ENCODE measurements at places on chromosomes 16 and 17.

GRCh38 chr17:31517524-31517923, 126.0 kb downstream of the RAB11FIP4 start:
- no peak for DNase-seq

DNA sequence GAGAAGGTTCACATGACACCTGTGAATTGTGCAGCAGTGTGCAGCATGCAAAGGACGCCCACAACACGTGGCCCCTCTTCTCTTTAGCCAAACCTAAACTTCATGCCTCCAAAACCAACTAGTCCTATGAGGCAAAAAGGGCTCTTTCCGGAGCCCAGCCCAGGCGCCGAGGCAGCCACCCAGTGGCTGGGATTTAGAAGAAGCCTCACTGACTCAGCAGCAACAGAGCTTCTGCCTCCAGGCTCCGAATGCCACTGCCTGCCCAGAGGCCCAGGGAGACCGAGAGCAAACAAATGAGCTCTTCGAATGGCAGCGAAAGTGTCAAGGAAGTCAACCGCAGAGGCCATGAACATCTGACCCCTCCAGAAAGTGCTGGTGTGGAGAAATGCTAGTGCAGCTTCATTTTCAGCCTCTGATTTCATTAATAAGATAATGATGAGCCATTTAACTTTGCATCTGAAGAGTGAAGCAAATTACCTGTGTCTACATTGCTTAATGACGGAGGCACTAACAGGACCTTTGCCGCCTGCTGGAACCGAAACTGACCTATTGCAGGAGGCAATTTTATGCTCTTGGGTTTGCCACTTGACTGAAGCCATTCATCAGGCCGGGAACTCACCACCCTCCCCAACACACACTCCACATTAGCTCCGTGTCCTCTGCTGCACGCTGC, 157.7 kb upstream of the RPL38 start:
- no peak for DNase-seq

DNA sequence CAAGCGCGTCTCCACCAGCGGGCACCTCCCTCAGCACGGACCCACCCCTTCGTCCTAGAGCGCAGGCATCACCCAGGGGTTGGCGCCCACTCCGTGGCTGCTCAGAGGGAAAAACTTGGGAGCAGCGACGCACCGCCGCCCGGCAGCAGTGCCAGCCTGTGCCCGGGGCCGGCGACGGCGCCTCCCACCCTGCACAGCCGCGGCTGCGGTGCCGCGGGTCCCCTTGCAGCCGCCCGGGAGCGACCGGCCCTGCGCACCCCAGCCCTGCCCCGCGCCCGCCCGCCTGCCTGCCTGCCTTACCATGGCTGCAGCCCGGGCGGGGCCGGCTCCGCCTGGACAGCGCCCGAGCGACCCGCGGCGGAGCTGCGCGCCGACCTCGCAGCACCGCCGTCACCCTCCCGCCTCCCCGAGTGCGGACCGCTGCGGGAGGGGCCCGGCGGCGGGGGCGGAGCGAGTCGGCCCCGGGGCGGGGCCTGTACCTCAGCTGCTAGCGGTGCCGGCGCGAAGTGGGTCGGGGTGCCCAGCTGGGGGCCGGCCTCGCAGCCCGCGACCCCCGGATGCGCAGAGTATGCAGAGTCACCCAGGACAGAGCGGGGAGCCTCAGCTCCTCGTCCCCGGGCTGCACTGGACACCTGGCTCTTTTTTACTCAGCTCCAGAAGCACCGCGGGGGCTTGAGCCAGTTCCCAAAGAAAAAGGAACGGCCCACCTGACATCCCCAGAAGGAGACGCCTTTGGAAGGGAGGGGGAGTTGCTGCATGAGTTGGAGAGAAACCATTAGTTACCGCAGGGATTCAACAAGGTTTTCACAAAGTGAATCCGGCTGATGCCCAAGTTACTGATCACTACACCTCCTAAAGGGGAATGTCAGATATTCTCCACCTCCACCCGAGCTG, 17.5 kb upstream of the MTMR4 start:
- DNase-seq, result peak; percentile 90

DNA sequence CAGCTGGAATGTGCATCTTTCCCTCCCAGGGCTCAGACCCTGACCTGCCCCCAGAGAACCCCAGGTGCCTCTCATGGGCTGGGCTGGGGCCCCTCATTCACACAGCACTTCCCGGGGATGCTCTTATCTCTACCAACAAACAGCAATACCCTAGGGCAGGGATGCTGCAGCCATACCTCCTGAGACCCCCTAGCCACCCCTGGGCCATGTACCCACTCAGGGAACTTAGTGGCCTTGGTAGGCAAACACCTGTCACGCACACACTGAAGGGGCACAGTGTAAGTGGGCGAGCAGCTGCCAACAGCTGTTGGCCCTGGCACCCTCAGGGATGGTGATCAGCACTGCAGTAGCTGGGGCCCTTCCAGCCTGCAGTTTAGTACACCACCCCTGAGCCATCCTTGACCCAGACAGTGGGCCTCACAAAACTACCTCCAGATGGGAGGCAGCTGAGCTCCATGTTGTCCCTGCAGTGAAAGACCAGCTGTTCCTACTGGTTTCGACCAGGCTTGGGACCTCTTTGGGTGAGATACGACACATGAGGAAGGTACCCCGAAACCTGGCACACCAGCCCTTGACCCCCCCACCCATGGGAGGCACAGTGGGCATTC, 1723.6 kb downstream of the TP53TG3F start:
- DNase-seq, result no peak

DNA sequence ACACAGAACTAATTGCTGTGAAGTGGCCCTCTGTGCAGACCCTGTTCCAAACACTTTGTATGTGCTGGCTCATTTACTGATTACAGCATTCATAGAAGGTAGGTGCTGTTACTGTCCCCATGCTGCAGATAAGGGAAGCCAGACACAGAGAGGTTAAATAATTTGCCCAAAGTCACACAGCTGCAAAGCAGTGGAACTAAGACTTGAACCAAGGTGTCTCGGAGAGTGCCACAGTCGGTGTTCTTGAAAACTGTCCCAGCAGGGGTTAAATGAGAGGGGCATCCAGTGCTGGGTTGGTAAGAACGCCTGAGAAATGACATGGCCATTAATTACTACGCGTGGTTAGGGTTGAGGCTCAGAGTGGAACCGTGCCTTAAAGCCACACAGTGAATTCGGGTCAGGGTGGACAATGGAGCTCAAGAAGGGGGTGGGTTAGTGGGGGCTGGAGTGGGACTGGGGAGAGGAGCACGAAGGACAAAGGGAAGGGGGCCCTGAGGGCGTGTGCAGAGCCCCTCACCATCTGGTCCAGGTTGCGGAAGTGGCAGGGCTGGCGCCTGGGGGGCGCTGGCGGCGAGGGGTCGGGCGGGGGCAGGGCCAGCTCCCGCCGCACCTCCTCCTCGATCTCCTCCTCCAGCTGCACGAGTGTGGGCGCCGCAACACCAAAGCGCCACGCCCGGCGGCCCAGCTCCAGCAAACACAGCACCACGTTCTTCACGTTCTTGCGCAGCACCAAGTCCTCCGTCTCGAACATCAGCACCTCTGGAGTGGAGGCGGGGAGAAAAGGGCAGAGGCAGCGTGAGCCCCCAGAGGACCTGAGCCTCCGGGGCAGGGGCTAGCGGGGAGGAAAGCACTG, 3.3 kb downstream of the GAS2L2 start:
- no peak for DNase-seq

- DNase-seq, result no peak
Measured at GRCh38 chr16:70579648-70580630, 56.3 kb downstream of the SF3B3 start.

DNA sequence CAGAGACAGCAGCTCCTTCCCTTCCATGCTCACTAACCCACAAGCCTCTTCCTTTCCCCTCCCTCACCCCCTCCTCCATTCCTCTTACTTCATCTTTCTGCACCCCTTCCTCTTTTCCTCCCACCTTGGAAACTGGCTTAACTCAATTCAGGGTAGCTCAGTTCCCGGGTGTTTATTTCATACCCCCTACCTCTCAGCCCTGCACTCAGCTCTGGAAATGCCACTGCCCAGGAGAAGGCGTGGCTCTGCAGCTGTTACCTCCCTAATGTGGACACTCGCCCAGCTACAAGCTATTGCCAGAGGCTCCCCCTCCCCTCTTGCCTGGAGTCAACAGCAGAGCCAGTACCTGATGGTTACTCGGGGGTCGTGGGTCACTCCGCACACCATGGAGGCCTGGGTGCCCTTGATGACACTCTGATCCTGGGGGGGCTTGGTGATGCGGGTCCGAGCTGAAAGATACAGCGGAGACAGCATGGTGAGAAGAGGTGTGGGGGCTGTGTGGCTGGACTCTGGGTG, 118.4 kb upstream of the CDC42EP4 start:
- DNase-seq, result no peak

- DNase-seq, result no peak
Measured at GRCh38 chr16:49866595-49867071, 10.7 kb upstream of the ZNF423 start.

Measured in putamen (tissue), 1 donor.